ENCODE measurements at places on chromosomes 1 and 21. TPM values are rescaled to one million over a fixed set of nuclear protein-coding genes. Genes with fewer than 3 reads are reported as not detected.

The GJB3 gene
- total RNA-seq = not detected

The ANGPTL7 gene
- not detected for total RNA-seq

- no peaks in the 10 kb centered on the region for H3K36me3 ChIP-seq
- no peak for DNase-seq
- H3K4me3 ChIP-seq = no peak overlapping the region
- H3K4me1 ChIP-seq = no peaks in the 10 kb centered on the region
- H3K27me3 ChIP-seq = no peaks in the 10 kb centered on the region
- H3K27ac ChIP-seq = no peak overlapping the region
Observed at GRCh38 chr1:161266836-161267235, 8.3 kb downstream of the PCP4L1 start.

GRCh38 chr1:3022976-3023375 is 1.7 kb downstream of the ACTRT2 start:
- DNase-seq = no peak
- no peak overlapping the region for H3K4me3 ChIP-seq

The ASPM gene
- 18.3 TPM for total RNA-seq

DNA sequence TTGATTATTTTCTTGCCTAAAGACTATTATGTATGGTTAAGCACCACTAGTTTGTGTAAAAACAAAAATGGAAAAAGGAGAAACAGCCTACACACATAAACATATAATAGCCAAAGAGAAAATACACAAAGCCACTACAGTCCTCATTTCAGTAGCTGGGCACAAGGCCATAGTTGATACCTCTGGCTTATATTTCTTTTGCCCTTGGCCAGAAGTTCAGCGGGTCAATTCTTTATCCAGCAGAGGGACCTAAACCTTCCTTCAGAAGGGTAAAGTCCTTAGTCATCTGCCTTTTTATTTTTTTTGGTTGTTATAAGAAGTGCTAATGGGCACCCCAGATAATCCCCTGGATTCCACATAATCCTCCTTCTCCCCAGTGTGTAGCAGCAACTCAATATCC is 134.1 kb downstream of the PIGK start:
- H3K27me3 ChIP-seq = no peaks in the 10 kb centered on the region
- DNase-seq = no peak
- no peak overlapping the region for H3K4me3 ChIP-seq

The NPR1 gene
- not detected for total RNA-seq

DNA sequence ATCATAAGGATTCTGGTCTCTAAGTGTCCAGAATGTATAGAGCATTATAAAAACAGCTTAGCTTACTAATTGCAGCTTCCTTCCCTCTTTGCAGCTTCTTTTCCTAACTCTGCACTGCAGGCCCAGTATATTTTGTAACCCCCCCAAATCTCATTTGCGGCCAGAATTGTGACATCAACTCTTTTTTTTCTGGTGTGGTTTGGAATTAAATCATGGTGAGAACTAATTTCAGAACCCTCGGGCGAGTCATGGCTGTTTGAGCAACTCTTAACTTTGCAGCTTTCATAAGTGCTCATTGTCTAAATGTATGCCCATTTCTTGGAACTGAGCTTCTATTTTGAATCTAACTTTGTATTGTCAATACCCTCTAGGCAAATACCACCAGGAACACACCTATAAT is 187.4 kb downstream of the CYYR1 start:
- no peaks in the 10 kb centered on the region for H3K27me3 ChIP-seq
- H3K27ac ChIP-seq = no peak overlapping the region
- no peak overlapping the region for H3K4me3 ChIP-seq
- no peaks in the 10 kb centered on the region for H3K4me1 ChIP-seq

DNA sequence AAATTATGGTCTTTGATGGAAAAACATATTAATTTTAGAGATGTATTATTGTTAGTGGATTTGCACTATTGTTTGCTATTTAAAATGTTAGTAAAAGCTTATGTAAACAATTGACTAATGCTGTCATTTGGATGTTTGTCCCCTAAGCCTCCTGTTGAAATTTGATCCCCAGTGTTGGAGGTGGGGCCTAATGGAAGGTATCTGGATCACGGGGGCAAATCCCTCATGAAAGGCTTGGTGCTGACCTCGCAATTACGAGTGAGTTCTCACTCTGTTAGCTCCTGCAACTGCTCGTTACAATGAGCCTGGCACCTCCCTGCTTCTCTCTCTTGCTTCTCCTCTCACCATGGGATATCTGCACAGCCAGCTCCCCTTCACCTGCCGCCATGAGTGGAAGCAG is 14.3 kb downstream of the TMEM35B start:
- no peaks in the 10 kb centered on the region for H3K27me3 ChIP-seq
- H3K36me3 ChIP-seq = no peaks in the 10 kb centered on the region
- H3K4me1 ChIP-seq = peaks cover 8% of the 10 kb centered on the region

- H3K4me1 ChIP-seq = peaks cover 29% of the 10 kb centered on the region
- no peak for DNase-seq
- no peaks in the 10 kb centered on the region for H3K36me3 ChIP-seq
- H3K27ac ChIP-seq = peak overlapping the region; percentile 7
- H3K4me3 ChIP-seq = no peak overlapping the region
- no peaks in the 10 kb centered on the region for H3K27me3 ChIP-seq
Observed at GRCh38 chr21:34072145-34073031, 990 bp upstream of the MRPS6 start.

DNA sequence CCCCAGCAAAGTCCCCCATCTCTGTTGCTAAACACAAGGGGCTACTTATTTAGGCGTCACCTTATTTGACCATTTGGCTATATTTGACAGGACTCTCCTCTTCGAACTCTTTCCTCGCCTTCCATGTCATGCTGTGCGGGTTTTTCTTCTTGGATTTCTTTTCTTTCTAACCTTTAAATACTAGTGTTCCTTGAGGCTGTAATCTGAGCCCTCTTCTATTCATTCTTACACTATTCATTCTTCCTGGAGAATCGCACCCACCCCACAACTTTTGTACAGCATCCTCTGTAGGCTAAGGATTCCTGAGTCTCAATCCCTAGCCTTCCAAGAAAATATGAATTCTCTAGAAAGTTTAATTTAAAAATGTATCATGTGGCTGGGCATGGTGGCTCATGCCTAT is 61.7 kb upstream of the C1orf115 start:
- no peak overlapping the region for H3K4me3 ChIP-seq
- no peak for DNase-seq
- no peaks in the 10 kb centered on the region for H3K36me3 ChIP-seq
- H3K27ac ChIP-seq = no peak overlapping the region
- H3K27me3 ChIP-seq = no peaks in the 10 kb centered on the region
- no peaks in the 10 kb centered on the region for H3K4me1 ChIP-seq

GRCh38 chr1:6967431-6968111 is 182.3 kb downstream of the CAMTA1 start:
- peaks cover 24% of the 10 kb centered on the region for H3K4me1 ChIP-seq
- H3K36me3 ChIP-seq = no peaks in the 10 kb centered on the region
- DNase-seq = no peak
- H3K4me3 ChIP-seq = no peak overlapping the region
- H3K27me3 ChIP-seq = peaks cover 18% of the 10 kb centered on the region

The ST6GALNAC5 gene
- total RNA-seq = not detected

DNA sequence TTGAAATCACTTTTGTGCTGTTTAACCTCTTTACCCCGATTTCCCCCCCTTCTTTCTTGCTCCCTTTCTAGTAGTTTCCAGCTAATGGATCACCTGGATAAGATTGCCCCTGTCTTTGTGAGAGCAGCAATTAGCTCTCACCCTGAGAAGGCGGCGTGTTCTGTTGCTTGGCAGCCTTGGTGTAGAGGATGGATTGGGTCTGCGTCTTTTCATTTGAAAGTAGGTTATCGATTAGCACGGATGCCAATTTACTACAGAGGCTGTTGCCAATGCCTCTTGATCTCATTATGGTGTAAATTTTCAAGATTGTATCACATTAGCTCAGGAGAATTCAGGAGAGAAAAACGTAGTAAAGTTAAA is 26.4 kb downstream of the KIF26B start:
- no peaks in the 10 kb centered on the region for H3K36me3 ChIP-seq
- no peak overlapping the region for H3K4me3 ChIP-seq
- H3K4me1 ChIP-seq = no peaks in the 10 kb centered on the region
- H3K27me3 ChIP-seq = no peaks in the 10 kb centered on the region
- DNase-seq = no peak

GRCh38 chr1:112507921-112508277 is 866 bp upstream of the WNT2B start:
- peaks cover 11% of the 10 kb centered on the region for H3K4me1 ChIP-seq
- peak overlapping the region; percentile 78 for H3K4me3 ChIP-seq
- DNase-seq = no peak
- no peaks in the 10 kb centered on the region for H3K36me3 ChIP-seq
- H3K27ac ChIP-seq = peak overlapping the region; percentile 22

The RRP1B gene
- total RNA-seq = 94.3 TPM

DNA sequence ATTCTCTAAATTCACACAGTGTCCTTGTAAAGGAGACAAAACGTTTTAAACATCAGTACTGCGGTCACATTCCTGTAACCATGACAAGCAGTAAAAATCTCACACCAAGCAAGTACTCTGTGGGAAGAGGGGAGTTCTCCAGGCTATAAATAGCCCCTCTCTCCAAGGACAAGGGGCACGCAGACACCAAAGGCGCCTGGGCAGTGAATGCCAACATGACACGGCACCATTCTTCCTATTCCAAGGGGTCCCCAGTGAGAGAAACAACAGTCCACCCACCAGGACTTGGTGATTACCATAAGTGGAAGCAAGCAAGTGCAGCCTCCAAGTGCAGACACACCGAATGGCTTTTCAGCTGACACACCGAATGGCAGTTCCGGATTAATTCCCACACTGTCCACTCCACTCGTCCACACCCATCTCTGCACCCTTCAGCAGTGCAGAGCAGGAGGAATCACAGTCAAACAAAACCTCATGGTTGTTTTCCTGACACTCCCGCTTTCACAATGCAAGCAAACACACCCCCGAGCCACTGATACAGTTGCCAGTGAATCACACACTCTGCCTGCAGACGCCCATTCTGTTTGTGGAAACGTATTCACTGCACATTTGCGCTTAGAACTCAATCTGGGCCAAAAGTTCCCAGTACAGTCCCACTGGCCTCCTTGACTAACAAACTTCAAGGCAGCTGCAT is 1.8 kb downstream of the PTTG1IP start:
- H3K36me3 ChIP-seq = no peaks in the 10 kb centered on the region
- H3K4me3 ChIP-seq = peak overlapping the region; percentile 67
- H3K27ac ChIP-seq = peak overlapping the region; percentile 69
- DNase-seq = no peak

DNA sequence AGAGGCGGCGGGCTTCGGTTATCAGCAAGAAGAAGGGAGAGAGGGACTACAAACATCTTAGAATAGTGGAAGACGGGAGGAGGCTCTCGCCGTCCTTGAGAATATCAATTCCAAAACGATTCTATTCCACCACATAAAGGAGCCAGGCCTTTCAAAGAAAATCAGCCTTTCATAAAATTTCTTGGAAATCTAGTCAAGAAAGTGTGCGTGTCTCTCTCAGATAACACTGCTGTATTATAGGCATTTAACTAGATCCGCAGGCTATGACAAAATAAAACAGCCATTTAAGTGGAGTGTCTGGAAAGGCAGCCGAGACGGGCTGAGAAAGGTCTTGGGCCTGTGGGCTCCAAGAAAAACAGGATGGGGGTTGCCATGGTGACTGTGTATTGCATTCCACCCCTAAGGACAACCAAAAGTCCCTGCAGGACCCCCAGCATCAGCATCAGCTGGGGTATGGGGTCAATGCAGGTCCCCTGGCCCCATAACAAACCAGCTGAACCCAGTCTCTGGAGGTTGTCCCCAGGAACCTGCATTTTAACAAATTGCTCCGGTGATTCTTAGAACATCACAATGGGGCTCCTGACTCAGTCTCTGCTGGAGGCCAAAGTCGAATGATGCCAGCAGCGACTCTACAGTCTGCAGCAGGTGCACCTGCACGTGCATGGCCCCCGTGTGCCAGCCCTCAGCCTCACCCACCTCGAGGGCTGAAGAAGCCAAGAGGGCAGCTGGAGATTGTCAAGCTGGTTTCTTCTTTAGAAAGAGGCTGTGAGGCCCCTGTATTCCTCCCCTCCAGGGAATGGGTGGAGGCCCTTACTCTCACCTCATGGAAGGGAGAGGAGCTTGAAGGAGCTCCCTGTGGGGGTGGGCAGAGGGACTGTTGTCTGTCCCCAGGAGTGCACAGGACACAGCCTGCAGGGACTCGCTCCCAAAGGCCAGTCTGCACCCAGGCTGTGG is 287.4 kb downstream of the NPHP4 start:
- no peak overlapping the region for H3K27ac ChIP-seq
- H3K4me3 ChIP-seq = no peak overlapping the region
- no peaks in the 10 kb centered on the region for H3K27me3 ChIP-seq
- H3K4me1 ChIP-seq = no peaks in the 10 kb centered on the region
- H3K36me3 ChIP-seq = no peaks in the 10 kb centered on the region

- H3K27me3 ChIP-seq = no peaks in the 10 kb centered on the region
- H3K36me3 ChIP-seq = no peaks in the 10 kb centered on the region
- no peak for DNase-seq
Observed at GRCh38 chr1:210535761-210536160, 207.1 kb downstream of the HHAT start.

DNA sequence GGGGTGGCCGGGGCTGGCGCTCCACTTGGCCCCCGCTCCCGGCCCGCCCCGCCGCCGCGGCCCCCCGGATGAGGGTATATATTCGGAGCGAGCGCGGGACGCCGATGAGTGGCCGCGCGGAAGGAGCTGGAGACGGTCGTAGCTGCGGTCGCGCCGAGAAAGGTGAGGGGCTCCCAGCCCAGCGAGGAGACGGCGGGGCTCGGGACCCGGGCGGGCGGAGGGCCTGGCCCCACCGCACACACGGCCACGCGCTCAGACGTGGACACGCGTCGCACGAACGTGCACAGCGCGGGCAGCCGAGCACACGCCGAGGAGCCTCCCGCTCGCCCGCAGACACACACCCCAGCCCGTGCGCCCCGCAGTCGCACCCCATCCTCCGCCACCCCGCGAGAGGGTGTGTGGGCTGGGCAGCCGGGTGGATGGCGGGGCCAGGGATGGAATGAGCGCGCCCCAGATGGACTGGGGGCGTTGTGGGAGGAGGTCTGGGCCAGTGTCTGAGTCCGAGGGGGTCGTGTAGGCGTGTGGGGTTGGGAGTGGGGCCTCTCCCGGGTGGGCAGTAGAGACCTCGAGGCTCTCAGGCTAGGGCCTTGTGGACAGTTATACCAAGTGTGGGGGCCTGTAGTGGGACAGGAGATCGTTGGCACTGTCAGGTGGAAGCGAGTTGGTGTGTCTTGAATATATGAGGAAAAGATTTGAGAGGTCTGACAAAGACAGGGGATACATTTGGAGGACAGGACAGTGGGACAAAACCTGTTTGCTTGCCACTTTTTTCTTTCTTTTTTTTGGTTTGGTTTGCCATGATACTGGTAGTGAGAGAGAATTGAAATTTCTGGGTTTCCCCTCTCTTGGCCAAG is at the start of gene UAP1:
TSS of gene UAP1 (plus strand) at position 107 of the 854 bp plus-strand sequence. CDS start 4,347 bp downstream, outside the sequence.
- H3K4me3 ChIP-seq = peak within 1 kb of the TSS; percentile 78
- H3K4me1 ChIP-seq = peaks cover 16% of the 10 kb centered on the region
- peak within 1 kb of the TSS; percentile 93 for H3K27ac ChIP-seq
- H3K27me3 ChIP-seq = no peaks in the 10 kb centered on the region
- DNase-seq = no peak

The OR10Z1 gene
- not detected for total RNA-seq

The BEND5 gene
- total RNA-seq = 1.1 TPM

The BCL2L15 gene
- total RNA-seq = 1.2 TPM

GRCh38 chr1:43438006-43438405 is 15.7 kb downstream of the HYI start:
- peaks cover 28% of the 10 kb centered on the region for H3K36me3 ChIP-seq
- no peaks in the 10 kb centered on the region for H3K4me1 ChIP-seq
- H3K27me3 ChIP-seq = no peaks in the 10 kb centered on the region
- no peak overlapping the region for H3K4me3 ChIP-seq
- no peak for DNase-seq

- no peaks in the 10 kb centered on the region for H3K27me3 ChIP-seq
- no peaks in the 10 kb centered on the region for H3K4me1 ChIP-seq
- H3K36me3 ChIP-seq = no peaks in the 10 kb centered on the region
Observed at GRCh38 chr1:3053986-3054385, 15.0 kb upstream of the PRDM16 start.

The LCE1F gene
- not detected for total RNA-seq

The PRKAA2 gene
- not detected for total RNA-seq

Data from CD8-positive, alpha-beta memory T cell (primary cell).